BE2C (cell line): ENCODE measurements at places on chromosomes 6 and 20.
A peak's percentile ranks its signal among the peaks of the same experiment; 100 is the strongest.

DNA sequence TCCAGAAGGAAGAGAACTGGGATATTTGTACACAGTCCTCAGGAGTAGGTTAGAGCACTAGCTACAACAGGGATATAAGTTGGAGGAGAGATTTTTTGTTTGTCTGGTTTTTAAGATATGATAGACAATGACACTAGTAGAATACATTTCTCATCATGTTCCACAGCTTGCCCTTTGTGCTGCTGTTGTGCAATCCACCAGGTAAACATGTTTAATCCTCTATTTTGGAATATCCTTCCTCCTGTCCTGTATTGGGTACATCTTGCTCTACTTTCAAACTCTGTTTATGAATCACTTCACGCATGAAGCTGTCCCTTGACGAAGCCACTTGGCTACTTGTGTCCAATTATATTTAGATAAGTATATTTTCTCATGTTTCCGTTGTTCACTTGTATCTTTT, 153.6 kb upstream of the TENT5A start:
- no peak for DNase-seq

GRCh38 chr6:5659467-5659866, 347.3 kb downstream of the NRN1 start:
- no peak for DNase-seq

DNA sequence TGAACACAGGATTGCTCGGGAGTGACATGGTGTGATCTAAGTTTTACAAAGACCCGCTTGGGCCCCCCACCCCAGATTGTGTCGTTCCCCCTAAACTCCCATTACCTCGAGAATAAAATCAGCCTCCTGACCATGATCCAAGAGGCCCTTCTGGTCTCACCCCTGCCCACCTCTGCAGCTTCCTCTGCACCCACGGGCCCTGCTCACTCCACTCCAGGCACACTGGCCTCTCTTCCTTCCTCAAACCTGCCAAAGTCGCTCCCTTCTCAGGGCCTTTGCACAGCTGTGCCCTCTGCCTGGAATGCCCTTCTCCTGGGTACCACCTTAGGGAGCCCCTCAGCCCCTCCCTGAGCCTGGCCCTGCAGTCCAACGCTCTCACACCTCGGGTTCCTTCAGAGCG, 17.9 kb downstream of the TGM2 start:
- no peak for DNase-seq

DNA sequence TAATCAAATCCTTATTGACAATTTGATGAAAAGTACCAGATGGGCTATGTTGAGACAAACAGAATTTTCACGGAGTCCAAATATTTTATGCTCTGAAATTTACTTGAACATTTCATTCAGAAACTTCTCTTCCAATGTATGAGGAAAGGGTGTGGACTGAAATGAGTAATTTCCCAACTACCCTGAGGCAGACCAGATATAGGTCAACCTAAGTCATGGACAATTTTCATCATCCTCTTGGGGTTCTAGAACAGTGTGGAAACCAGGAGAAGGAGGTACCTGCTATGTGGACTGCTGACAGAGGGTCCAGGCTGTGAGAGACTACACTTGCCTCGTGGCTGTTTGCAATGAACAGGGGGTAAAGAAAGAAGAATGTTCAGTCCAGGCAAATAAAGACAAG, 323.0 kb downstream of the ESR1 start:
- DNase-seq: no peak

DNA sequence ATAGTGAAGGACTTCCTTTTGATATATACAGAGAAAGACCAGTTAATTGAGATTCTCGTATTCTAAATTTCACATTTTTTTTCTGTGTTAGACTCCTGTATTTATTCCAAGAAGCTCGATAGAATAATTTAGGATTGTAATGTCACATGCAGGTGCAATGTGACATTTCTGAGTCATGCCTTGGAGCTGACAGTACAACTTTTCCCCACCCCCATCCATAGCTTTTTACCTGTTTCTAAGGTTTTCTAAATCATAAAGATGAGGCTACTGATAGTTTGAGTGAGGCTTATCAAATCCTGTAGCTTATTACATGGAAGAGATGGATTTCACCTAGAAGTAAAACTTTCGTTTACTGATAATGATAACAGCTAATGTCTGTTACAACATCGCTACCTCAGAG, 37.6 kb downstream of the FLRT3 start:
- DNase-seq: no peak

GRCh38 chr6:14100138-14100537, 17.4 kb upstream of the CD83 start:
- no peak for DNase-seq

- no peak for DNase-seq
These were observed 205.3 kb upstream of the FOXA2 start for GRCh38 chr20:22789676-22790075.

DNA sequence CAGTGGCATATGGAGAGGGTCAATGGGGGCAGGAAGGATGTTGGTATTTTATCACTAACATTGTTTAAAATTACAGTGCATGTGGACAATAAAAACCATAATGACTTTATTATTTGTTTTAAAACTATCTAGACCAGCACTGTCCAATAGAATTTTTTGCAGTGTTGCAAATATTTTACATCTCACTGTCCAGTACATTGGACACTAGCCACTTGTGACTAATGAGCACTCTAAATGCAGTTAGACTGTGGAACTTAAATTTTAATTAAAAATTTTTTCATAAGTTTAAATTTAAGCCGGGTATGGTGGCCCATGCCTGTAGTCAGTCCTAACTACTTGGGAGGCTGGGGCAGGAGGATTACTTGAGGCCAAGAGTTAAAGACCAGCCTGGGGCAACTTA, 101.7 kb downstream of the DTD1 start:
- no peak for DNase-seq

- peak; percentile 83 for DNase-seq
These were observed 45.3 kb upstream of the PRELID3B start for GRCh38 chr20:59087829-59088433.

DNA sequence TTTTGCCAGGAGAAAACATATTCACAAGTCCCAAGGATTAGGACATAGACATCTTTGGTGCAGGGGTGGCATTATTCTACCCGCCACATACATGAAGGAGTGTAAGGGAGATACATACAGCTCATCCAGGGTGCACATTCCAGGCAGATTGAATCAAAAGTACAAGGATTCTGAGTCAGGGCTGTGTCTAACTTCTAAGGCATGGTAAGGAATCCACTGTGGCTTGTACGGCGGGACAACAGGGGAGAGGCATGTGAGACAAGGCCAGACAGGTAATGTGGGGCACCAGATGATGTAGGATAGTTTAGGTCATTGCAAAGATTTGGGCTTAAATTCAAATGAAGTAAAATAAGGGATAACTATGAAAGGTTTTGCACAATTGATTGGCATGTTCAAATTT, 780.9 kb downstream of the C6orf118 start:
- DNase-seq: no peak

DNA sequence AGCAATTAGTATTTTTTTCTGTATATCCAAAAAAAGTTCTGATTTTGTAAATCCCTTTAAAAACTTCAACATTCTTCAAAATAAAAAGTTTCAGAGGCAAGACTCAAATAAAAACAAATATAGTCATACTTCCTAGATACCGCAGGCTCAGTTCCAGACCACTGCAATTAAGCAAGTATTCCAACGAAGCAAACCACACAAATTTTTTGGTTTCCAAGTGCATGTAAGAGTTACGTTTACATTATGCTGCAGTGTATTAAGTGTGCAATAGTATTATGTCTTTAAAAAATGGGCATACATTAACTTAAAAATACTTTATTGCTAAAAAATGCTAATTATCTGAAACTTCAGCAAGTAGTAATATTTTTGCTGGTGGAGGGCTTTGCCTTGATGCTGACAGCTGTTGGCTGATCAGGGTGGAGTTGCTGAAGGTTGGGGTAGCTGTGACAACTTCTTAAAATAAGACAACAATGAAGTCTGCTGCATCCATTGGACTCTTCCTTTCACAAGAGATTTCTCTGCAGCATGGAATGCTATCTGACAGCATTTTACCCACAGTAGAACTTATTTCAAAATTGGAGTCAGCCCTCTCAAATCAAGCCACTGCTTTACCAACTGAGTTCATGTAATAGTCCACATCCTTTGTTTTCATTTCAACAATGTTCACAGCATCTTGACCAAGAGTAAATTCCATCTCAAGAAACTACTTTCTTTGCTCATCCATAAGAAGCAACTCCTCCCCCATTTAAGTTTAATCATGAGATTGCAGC, 46.0 kb downstream of the PHIP start:
- DNase-seq: no peak

GRCh38 chr20:56465997-56466396, 2.4 kb upstream of the RTF2 start:
- no peak for DNase-seq

DNA sequence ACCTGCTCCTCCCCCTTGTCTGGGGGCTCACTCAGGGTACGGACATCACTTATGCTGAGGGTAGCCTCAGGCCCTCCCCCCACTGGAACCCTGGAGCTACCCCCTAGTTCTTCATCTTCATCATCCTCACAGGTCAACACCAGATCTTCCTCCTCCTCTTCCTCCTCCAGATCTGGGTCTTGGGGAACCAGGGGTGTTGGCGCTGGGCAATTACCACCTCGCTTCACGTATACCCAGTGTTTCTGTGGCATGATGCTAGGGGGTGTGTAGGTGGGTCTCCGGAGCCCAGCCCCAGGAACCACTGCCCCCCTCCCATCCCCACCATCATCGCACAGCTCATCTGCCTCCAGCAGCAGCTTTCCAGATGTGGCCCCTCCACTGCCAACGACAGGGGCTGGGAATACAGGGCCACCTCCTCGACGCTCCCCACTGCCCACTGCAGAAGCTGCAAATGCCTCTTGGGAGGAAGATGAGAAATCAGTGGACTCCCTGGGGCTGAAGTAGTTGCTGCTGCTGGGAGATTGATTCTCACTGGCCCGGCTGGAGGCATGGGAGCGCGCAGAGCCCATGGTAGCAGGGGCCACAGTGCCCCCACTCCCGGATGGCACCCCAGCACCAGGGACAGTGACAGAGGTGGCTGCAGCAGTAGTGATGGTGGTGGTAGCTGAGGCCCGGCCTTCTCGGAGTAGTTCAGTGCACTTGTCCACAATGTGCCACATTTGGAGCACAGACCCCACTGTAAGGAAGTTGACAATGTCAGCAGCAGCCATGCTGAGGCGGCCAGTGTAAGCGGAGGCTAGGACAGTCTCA, 1.5 kb downstream of the ZBTB22 start:
- DNase-seq: no peak

DNA sequence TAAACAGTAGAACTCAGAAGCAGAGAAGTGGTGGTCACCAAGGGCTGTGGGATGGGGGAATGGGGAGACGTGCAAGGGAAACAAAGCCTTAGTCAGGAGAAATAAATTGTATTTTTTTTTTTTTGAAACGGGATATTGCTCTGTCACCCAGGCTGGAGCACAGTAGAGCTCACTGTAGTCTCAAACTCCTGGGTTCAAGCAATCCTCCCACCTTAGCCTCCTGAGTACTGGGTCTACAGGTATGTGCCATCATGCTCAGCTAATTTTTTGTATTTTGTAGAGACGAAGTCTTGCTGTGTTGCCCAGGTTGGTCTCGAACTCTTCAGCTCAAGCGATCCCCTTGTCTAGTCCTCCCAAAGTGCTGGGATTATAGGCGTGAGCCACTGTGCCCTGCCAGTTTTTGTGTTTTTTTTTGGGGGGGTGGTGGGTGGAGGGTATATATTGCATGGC, 3.4 kb downstream of the HSPA1B start:
- no peak for DNase-seq

DNA sequence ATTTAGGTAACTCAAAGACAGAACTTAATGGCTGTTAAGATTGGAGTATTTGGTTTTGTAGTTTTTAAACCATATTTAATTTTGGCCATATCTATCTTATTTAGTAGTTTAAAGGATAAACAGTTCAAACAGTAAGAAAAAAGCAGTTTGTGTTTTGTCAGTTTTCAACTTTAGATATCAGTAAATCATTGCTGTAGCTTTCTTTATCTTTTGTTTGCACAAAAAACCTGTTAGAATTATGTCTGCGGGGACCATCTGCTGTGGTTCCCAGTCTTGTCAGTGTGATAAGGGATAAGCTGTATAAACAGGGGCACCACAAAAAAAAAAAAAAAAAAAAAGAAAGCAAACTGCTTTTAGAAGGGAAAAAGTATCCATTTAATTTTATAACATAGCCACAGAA, 40.9 kb downstream of the CDKAL1 start:
- no peak for DNase-seq

- DNase-seq: no peak
These were observed 147.7 kb downstream of the GMPR start for GRCh38 chr6:16386057-16386456.

DNA sequence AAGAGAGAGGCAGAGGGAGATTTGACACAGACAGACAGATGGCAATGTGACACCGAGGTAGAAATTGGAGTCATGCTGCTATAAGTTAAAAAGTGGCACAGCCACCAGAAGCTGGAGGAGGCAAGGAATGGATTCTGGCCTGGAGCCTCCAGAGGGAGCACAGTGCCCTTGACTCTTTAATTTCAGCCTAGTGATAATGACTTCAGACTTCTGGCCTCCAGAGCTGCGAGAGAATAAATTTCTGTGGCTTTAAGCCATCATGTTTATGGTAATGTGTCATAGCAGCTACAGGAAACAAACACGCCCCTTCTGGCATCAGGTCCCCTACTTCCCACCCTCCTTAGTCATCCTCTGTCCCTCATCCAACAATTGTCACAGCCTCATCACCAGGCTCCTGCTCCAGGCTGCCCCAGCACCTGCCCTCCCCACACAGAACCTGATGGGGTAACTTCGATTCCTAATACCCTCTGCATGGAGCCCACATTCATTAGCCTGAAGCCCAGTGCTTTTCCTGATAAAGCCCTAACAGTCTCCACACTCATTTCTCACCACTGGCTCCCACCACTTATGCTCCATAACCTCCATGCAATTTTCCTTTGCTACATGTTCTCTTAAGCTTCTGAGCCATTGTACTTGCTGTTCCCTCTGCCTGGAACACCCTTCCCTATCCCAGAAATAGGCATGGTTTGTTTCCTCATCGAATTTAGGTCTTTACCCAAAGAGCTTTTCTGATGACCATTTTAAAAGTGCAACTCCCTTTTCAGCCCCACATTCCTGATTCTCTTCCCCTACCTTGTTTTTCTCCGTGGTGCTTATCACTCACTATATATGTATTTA, 69.7 kb upstream of the TOX2 start:
- DNase-seq: no peak

DNA sequence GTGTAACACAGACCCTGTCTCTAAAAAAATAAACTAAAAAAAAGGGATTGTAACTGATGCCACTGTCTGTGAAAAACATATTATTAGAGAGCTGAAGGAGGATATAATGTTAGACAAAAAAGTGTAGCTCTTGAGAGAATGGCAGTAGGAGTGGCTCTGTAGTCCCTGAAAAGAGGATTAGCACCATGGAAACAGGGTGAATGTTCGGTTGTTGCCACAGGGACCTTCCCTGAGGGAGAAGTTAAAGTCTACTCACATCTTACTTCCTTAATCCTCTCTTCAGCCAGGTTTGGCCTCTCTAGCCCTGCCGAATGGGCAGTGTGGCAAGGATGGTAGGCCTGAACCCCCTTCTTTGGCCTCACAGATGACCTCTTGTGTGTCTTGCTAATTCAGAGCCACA, 12.1 kb downstream of the SCAND1 start:
- DNase-seq: no peak

DNA sequence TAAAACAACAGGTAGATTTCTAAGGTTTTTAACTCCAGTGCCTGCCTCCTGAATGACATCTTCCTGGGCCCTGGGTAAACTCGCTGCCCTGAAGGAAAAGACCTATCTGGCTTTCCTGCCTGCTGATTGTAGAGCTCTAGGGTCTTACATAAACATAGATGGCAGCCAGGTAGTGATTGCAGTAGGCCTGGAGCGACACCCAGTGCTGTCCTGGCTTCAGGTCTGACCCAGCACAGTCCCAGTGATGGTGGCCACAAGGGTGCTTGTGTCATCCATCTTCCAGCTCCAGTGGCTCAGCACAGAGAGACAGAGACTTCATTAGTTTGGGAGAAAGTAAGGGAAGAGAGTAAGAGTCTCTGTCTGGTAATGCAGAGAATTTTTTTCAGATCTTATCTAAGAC, 542.9 kb upstream of the IMPG1 start:
- no peak for DNase-seq
